ENCODE measurements at places on chromosomes 5 and 9.

DNA sequence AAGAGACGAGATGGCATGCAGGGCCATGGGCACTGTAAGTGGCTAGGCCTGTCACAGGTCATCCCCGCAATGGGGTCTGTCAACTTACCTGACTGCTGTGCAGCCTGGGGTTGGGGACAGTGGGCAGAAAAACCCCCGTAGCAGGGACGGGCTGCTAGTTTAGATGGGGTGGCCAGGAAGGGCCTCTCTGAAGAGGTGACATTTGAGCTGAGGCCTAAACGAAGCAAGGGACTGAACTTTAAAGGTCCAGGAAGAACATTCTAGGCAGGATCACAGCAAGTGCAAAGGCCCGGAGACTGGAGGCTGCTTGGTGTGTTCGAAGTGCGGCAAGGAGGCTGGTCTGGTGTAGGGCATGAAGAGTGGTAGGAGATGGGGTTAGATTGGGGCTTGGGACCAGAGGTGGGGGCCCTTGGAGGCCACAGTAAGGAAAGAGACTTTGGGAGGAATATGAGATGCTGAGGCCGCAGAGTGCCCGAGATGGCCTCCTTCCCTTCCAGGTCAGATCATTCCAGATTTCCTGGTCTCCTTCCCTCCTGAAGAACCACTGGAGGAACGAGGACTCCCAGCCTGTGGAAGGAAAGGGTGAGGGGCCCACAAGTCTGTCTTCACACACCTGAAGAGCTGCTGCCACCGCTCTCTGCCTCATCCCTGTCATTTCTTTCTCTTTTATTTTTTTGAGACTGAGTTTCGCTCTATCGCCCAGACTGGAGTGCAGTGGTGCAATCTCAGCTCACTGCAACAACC lies 37.9 kb upstream of the SH3PXD2B start:
- DNase-seq: no peak

DNA sequence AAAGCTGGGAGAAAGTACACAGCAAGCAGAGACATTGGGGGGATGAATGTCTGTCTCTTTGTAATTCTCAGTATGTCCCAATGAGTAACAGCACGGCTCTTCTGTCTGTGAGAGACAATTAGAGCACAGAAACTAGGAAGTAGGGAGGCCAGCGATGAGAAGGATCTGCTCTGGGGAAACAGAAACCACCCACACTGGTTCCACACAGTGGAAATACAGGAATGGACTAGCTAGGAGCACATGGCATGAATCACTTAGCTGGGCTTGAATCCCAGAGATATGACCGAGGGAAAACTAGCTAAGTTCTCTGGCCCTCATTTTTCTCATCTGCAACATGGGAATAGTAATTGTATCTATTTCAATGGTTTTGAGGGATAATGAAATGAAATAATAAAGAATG lies 895.9 kb downstream of the TLE4 start:
- DNase-seq: no peak

GRCh38 chr5:149854866-149855265 lies 89.7 kb downstream of the PDE6A start:
- no peak for DNase-seq

- no peak for DNase-seq
These were observed 16.3 kb upstream of the PLEKHG4B start for GRCh38 chr5:75331-76320.

GRCh38 chr5:61397238-61397637 lies 65.2 kb downstream of the ZSWIM6 start:
- no peak for DNase-seq

DNA sequence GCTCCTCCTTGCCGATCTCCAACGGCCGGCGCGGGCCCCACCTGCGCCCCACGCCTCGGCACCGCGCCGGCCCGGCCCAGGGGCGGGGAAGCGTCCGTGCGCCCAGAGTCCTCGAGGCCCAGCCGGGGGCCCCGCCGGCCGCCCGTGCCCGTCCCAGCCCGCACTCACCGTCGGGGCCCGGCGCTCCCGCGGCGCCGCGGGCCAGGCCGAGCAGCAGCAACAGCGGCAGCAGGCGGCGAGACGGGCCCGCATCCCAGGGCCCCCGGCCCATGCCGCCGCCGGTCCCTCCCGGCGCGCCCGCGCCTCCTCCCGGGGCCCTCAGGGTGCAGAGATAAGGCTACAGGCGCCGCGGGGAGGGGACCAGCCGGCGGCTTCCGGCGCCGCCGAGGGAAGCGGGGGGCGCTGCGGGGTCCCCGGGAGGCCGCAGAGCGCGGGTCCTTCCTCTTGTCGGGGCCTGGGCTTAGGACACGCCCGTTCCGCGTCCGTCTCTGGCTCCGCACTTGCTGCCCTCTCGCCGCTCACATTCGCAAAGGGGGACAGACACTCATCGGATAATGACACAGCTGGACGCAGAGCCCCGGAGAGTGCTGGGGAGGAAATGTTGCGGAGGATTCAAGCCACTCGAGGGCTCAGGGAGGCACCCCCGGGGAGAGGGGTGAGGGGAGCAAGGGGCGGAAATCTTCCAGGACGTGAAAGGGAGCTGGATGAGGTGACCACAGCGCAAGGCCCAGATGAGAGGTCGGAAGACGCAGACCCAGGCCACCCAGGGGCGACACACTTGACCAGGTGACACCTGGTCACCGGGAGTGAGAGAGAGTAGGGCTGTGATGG lies at the start of gene SUSD1:
SUSD1 (minus strand) TSS at position 333 of the 831 bp plus-strand sequence; CDS start at position 271, 62 bp downstream.
- peak; percentile 79 for DNase-seq

DNA sequence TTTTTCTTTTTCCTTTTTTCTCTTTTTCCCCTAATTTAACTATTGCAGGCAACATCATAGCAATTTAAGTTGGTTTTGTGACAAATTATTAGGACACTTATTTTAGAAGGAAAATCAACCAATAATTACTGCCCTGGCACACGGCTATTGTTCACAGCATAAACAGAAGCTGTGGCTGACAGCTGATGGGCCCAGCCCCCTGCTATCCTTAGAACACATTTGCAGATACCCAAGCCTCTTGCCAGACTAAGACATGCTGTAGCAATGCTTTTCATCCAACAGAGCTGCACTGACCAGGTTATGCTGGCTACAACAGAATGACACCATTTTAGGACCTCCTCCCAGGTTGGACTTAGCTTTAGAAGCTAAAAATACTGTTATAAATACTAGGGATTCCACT lies 852.7 kb upstream of the DMAC1 start:
- peak; percentile 50 for DNase-seq

GRCh38 chr5:109141222-109142200 lies 268.3 kb downstream of the PJA2 start:
- DNase-seq: peak; percentile 3

DNA sequence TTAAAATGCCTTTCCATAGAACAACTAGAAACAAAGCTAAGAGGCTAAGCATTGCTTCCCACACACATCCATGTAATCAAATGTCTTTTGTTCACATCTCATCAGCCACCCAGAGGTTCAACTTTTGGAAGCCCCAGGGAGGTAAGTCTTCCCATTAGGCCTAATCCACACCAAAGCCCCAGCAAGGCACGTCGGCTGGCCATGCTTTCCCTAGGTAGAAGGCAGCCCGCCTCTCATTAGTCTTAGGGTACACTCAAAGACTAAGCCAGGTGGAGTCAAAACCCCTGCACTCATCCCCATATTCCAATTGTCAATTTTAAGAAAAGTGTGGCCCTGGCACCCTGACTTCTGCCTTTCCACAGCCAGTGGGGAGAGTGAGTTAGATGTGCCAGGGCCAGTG lies 87.9 kb downstream of the ATPSCKMT start:
- no peak for DNase-seq

GRCh38 chr9:87099407-87099806 lies 152.1 kb upstream of the GAS1 start:
- no peak for DNase-seq

DNA sequence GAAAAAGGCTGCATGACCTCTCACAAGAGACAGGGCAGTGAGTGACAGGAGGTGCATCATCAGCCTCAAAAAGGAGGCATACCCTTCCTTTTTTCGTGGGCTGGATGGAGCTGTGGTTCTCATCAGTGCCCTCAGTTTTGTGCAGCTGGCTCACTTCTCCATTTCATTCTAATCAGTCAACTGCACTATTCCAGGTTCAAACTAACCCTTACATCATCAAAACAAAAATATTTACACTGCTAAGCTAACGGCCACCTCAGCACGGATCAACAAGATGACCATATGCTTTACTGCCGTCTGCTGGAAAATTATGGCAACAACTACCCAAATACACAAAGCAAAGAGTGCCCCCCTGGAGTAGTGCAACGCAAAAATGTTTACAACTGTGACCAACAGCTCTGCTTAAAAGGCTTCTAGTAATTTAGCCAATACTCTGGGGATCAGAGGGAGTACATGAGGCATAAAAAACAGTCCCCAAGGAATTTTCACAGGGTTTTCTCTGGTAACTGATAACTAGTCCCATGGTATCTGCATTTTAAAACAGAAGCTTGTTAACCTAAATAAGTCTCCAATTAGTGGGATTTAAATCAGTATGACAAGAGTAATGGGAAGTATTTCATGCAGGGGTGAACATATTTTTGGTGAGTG lies 10.8 kb downstream of the KCNV2 start:
- peak; percentile 34 for DNase-seq

DNA sequence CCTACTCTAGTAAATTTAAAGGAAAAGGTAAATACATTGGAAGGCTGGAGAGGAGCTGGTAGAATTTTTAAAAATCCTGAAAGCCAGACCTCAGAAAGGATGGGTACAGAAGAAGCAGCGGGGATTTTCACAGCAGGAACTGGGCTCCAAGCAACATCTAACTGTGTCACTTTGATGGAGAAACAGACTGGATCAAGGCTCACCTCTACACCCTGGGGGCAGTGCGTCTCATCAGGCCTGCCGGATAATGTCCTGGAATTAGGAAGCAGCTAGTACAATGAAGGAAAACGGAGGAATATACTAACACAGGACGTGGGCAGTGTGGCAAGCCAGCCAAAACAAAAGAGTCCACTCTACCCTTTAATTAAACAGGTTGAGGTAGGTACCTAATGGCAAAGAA lies 463.6 kb downstream of the TAF11L14 start:
- DNase-seq: no peak

DNA sequence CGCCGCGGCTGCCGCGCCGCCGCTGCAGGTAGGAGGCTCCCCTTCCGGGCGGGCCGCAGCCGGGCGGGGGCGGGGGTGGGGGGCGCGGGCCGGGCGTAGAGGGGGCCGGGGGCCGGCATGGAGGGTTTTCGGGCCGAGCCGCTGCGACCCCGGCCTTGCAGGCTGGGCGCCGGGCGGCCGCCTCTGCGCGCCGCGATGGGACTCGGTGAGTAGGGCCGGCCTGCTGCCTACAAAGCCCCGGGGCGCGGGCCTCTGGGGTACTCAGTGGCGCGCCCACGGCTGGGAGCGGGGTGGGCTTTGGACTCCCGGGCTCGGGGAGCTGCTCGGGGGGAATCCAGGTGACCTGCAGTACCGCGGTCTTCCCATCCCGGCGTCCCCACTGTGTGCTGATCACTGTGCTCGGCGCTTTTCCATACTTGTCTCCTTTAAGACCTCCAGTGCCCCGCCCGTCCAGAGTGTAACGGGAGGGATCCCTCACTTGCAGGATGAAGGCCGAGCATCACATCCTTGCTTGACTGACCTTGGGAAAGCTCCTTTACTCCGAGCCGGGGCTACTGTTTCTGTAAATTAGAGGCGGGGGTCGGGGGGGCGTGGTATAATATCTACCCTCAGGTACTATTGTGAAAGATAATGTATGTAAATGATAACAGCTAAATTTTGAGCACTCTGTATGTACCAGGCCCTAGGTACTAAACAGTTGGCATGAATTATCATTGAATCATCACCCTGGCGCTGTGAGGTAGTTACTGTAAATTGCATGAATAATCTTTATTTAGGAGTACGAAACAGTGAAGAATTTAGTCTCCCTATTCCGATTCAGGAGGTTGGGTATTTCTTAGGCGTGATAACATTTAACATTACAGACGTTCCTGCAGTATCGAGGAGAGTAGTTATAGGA lies 672 bp downstream of the MSANTD3 start:
- peak; percentile 86 for DNase-seq

GRCh38 chr5:107088907-107089306 lies 581.8 kb downstream of the EFNA5 start:
- DNase-seq: no peak

DNA sequence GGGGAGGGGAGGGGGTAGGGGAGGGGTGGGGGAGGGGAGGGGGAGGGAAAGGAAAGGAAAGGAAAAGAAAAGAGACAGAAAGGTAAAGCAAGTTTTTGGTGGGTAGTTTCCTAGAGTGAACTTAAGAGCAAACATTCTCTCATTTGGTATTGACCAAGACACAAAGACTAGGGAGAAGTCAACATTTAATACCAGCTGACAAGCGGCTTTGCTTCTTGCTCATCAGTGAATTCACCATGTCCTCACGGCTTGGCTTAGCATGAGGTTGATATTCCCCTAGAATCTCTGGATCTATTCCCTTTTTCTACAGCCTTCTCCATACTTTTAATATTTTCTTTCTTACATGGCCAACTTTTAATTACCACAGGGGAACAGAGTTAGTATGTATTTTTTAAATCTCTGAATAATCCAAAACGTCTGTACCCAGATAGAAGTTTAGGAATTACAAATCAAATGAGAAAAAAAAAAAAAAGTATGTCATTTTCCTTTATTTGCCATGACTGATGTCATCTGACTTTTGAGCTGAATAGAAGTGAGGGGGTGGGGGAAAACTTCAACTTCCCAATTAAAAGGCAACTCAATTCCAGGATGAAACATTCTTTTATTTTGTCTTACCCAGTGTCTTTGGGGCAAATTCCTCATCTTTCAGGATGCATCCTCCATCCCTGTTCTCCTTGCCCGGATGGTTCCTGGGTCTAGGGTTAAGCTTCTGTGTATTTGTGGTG lies 40.1 kb upstream of the GLIS3 start:
- DNase-seq: no peak

- no peak for DNase-seq
These were observed 132.8 kb downstream of the CPLANE1 start for GRCh38 chr5:37116359-37116758.
